ENCODE measurements at places on chromosomes 12 and 14. TPM values are rescaled to one million over a fixed set of nuclear protein-coding genes. Genes with fewer than 3 reads are reported as not detected.

- DNase-seq = no peak
Measured at GRCh38 chr12:101414533-101415119, 7.1 kb upstream of the ARL1 start.

GRCh38 chr14:55306938-55307589, 35.8 kb downstream of the FBXO34 start:
- DNase-seq = no peak

The DDX47 gene
- total RNA-seq = 50.9 TPM

GRCh38 chr14:45811155-45811554, 558.2 kb upstream of the MIS18BP1 start:
- DNase-seq = no peak

Data from kidney (tissue), 22 donors.